ENCODE measurements at places on chromosomes 6 and 20.
A peak's percentile ranks its signal among the peaks of the same experiment; 100 is the strongest.

- DNase-seq, result no peak
Observed at GRCh38 chr6:108839083-108839642, 9.1 kb upstream of the ARMC2 start.

GRCh38 chr20:63568170-63568981 lies 5.7 kb downstream of the HELZ2 start:
- no peak for DNase-seq

DNA sequence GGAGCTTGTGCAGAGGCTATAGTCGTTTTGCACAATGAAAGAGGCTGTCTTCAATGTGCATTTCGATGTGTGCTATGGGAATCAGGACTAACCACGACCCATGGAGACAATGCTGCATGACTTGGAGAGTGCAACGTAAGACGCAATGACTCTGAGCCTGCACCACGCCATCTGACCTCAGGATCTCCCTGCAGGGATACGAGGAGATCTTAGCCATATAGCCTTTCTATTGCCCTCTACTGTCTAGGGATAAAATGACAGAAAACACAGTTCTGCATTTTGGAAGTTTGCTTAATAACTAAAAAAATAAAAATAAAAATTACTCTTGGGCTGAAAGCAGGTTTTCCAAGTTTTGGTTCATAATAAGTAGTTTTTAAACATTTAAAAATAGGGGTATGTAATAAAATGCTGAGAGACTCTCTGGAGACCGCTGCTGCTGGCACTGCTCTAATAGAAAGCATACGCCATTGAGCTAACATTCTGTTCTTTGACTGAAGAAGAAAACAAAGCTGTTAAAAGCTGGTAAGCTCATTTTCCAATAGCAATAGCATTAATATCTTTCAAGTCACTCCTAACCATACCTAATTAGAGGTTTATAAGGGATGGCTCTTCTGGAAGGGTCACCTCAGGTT lies 87.2 kb downstream of the PDE7B start:
- DNase-seq, result no peak

DNA sequence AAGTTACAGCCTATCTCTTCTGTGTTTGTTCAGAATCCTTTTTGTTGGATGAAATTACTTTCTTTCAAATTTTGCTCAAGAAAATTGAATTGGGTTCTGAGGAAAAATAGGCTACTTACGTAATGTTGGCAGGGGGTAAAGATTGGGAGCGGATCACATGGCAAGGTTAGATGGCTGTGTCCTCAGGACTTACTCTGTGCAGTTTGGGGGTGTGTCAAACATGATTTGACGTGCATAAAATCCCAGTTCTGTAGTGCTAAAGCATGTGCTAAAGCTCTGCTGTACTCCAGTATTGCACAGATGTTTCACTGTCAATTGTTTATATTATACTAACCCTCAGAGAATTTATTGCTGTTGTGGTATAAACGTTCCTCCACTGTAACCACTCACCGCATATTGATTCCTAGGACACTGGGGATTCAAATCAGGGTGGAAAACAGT lies 2.6 kb downstream of the NT5E start:
- DNase-seq, result no peak

DNA sequence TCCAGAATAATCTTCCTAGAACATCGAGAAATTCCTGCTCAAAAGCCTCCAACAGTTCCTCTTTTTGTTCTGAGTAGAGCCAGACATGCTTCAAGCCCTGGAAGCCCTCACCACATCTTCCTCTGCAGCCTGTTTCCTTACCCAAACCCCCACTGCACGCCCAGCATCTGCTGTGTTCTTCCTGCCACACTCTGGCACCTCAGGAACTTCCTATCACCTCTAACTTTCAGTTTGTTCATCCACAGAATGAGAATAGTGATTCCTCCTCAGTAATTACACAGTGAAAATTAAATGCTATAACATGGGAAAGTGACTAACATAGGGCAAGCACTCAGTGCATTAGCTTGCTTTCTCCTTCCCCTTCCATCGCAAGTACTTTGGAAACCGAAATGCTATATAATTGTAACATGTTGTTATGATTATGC lies 26.3 kb downstream of the C6orf89 start:
- peak; percentile 26 for DNase-seq

DNA sequence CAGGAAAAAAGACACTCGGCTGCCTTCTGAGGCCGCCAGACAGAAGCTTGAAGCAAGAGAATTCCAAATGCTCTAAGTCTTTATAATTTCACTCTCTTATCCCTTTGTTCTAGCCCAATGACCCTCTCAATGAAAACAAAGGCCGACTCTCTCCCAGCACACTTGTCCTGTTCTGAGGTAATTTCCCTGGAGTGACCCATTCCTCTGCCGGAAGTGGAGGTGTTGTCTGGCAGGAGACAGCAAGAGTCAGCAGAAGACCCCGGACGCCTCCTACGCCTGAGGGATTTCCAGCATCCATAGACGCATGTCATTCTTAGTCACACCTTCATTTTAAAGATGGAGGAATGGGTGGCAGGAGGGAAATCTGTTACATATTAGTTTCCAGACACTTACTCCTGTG lies 110.3 kb downstream of the SOD2 start:
- no peak for DNase-seq

GRCh38 chr6:170152989-170153388 lies 137.9 kb downstream of the DLL1 start:
- no peak for DNase-seq

- peak; percentile 37 for DNase-seq
Observed at GRCh38 chr20:34074101-34074760, 37.8 kb downstream of the EIF2S2 start.

- DNase-seq, result no peak
Observed at GRCh38 chr6:70894001-70894400, 62.9 kb downstream of the B3GAT2 start.

Measured in stimulated activated CD8-positive, alpha-beta memory T cell treated with anti-CD3 and anti-CD28 coated beads, Interleukin-2, amount 100 ng/mL, for 48 hours (primary cell).